Upper lobe of left lung (tissue), 6 donors: ENCODE measurements at places on chromosomes 2 and 18. TPM values are rescaled to one million over a fixed set of nuclear protein-coding genes. Genes with fewer than 3 reads are reported as not detected.

- no peaks in the 10 kb centered on the region for H3K4me1 ChIP-seq
- H3K36me3 ChIP-seq: no peaks in the 10 kb centered on the region
- H3K27me3 ChIP-seq: no peaks in the 10 kb centered on the region
- H3K27ac ChIP-seq: no peak overlapping the region
- H3K4me3 ChIP-seq: no peak overlapping the region
These were observed 23.7 kb upstream of the DSC2 start for GRCh38 chr18:31125878-31126277.

Gene SCN3A
- total RNA-seq: under 0.01 TPM

Gene SLC19A3
- total RNA-seq: 23.7 TPM

GRCh38 chr18:13226533-13227144 lies 8.1 kb downstream of the LDLRAD4 start:
- DNase-seq: no peak
- H3K27me3 ChIP-seq: no peaks in the 10 kb centered on the region
- peaks cover 25% of the 10 kb centered on the region for H3K4me1 ChIP-seq
- H3K27ac ChIP-seq: no peak overlapping the region
- H3K4me3 ChIP-seq: no peak overlapping the region
- no peaks in the 10 kb centered on the region for H3K36me3 ChIP-seq

Gene EFHD1
- total RNA-seq: 5.9 TPM

- no peak overlapping the region for H3K27ac ChIP-seq
- H3K4me3 ChIP-seq: no peak overlapping the region
- no peaks in the 10 kb centered on the region for H3K27me3 ChIP-seq
These were observed 16.3 kb upstream of the RMND5A start for GRCh38 chr2:86703704-86704361.

Gene MAP3K19
- total RNA-seq: 3.2 TPM

- H3K4me1 ChIP-seq: no peaks in the 10 kb centered on the region
- H3K4me3 ChIP-seq: no peak overlapping the region
- no peaks in the 10 kb centered on the region for H3K36me3 ChIP-seq
- H3K27me3 ChIP-seq: no peaks in the 10 kb centered on the region
- no peak for DNase-seq
These were observed 665.2 kb upstream of the NRXN1 start for GRCh38 chr2:51697095-51697494.

DNA sequence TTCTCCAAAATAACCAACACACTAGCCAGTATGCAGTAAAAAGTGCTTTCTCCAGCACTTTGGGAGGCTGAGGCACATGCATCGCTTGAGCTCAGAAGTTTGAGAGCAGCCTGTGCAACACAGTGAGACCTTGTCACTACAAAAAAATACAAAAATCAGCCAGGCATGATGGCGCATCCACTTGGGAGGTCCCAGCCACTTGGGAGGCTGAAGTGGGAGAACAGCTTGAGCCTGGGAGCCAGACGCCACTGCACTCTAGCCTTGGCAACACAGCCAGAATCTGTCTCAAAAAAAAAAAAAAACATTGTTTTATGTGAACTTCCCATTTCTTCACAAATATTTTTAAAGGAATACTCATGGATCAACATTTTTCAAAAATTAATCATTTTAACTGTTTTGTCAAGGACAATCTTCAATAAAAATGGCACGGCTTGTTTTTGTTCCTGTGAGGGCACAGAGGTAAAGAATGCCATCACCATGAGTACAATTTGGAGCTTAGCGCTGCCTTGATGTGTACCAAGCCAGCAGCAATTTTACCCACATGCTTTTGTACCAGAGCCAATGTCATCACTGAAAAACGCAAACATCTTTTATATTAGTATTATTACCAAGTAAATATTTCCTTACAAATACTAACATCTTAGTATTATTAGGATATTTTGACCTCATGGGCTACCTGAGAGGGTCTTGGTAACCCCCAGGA lies 26.7 kb downstream of the RAB1A start:
- peaks cover 22% of the 10 kb centered on the region for H3K36me3 ChIP-seq
- peak; percentile 24 for DNase-seq
- H3K4me1 ChIP-seq: peaks cover 9% of the 10 kb centered on the region
- no peaks in the 10 kb centered on the region for H3K27me3 ChIP-seq

Gene RMC1
- total RNA-seq: 41.8 TPM

DNA sequence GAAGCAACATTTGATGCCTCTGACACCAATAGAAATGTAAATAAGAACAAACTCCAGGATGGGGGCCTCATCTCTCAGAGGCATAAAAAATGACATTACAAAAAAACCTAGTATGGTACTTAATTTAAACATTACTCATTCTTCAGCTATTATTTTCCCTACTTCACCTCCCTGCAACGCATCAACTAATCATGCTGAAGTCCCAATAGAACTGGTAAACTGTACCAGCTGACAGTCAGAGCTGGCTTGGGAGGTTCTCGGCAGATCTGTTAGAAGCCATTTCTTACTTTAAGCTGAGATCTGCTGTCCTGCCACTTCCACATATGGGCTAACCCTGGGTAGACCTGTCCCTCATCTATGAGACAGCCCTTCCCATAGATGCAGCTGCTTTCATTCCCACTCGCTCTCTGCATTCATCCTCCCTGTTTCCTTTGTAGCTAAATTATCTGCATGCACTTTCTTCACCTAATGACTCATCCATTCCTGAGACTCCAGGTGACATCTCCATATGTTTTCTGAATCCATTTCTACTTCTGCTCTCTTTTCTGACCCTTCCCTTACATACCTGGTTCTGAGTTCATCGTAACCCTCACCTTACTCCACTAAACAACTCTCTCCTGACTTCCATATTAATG lies 108.1 kb downstream of the AOX1 start:
- H3K27ac ChIP-seq: no peak overlapping the region
- no peaks in the 10 kb centered on the region for H3K36me3 ChIP-seq
- H3K4me1 ChIP-seq: peaks cover 3% of the 10 kb centered on the region

DNA sequence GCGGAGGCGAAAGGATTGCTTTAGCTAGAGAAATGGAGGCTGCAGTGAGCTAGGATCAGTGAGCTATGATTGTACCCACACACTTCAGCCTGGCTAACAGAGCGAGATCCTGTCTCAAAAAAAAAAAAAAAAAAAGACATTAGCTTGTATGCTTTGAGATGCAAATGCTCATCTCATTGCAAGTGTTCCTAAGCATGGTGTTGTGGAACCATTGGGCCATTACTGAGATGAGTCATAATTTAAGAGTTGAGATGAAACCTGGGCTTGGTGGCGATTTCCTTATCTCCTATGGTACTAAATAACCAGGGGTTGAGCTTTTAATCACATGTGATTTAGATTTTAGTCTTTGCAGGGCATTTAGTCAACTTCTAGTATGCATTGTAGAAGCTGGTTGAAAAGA lies 2.2 kb downstream of the PLEKHA3 start:
- no peak for DNase-seq
- H3K27ac ChIP-seq: no peak overlapping the region
- peaks cover 29% of the 10 kb centered on the region for H3K4me1 ChIP-seq
- no peaks in the 10 kb centered on the region for H3K27me3 ChIP-seq

Gene VWA3B
- total RNA-seq: 0.72 TPM

DNA sequence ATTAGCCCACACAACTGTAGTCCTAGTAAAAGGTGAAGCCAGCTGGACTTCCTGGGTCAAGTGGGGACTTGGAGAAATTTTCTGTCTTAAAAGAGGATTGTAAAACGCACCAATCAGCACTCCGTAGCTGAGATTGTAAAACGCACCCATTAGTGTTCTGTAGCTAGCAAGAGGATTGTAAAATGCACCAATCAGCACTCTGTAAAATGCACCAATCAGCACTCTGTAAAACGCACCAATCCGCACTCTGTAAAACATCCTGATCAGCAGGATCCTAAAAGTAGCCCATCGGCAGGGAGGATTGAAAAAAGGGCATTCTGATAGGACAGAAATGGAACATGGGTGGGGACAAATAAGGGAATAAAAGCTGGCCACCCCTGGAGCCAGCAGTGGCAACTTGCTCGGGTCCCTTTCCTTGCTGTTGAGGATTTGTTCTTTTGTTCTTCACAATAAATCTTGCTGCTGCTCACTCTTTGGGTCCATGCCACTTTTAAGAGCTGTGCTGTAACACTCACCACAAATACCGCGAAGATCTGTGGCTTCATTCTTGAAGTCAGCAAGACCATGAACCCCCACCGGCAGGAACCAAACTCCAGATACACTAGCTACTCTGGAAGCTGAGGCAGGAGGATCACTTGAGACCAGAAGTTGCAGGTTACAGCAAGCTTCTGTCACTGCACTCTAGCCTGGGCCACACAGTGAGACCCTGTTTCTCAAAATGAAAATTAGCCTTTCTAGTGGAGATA lies 102.6 kb downstream of the HS6ST1 start:
- DNase-seq: no peak
- H3K27me3 ChIP-seq: no peaks in the 10 kb centered on the region
- no peaks in the 10 kb centered on the region for H3K4me1 ChIP-seq

DNA sequence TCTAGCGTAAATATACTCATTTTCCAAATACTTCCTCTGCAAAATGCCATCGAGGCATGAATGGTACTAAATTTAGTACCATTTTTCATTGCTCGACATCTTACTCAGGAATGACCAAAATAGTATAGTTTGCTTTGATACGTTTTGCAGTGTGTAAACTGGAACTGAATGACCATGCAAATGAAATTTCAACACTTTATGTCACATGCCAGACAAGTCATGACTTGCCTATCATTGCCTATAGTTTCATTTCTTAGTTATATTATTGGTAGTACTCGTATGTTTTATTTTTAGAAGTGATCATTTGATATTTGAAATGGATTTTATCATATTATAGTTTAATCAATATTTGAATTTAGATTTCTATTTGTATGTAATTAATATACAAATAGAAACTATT lies 9.1 kb downstream of the MSTN start:
- no peak overlapping the region for H3K27ac ChIP-seq
- H3K36me3 ChIP-seq: no peaks in the 10 kb centered on the region
- no peak overlapping the region for H3K4me3 ChIP-seq
- no peak for DNase-seq
- no peaks in the 10 kb centered on the region for H3K27me3 ChIP-seq

DNA sequence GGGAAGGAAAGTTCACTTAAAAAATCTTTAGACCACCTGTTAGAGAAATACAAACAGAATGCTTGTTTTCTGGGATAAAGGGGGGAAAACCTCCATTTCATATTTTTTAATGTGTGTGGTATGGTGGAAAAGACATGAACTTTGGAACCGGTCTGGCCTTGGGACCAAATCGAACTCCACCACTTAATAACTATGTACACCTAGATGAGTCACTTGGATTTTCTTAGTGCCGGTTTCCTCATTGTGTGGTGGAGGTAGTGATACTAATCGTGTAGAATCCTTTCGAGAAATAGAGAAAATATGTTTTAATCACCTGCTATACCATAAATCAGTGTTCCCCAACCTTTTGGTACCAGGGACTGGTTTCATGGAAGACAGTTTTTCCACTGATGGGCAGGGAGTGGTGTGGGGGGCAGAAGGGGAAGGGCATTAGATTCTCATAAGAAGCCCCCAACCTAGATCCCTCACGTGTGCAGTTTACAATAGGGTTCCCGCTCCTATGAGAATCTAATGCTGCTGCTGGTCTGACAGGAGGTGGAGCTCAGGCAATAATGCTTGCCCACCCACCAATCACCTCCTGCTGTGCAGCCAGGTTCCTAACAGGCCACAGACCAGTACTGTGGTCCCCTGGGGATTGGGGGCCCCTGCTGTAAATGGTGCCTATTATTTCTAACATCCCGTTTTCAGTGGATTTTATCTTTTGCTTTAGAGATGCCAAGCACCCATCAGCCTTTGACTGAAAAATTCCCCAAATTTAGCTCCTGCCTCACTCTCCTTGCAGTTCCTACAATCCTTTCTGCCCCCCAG lies 308.8 kb downstream of the PRKCE start:
- H3K27me3 ChIP-seq: no peaks in the 10 kb centered on the region
- no peaks in the 10 kb centered on the region for H3K36me3 ChIP-seq
- peaks cover 52% of the 10 kb centered on the region for H3K4me1 ChIP-seq
- DNase-seq: no peak
- no peak overlapping the region for H3K4me3 ChIP-seq

DNA sequence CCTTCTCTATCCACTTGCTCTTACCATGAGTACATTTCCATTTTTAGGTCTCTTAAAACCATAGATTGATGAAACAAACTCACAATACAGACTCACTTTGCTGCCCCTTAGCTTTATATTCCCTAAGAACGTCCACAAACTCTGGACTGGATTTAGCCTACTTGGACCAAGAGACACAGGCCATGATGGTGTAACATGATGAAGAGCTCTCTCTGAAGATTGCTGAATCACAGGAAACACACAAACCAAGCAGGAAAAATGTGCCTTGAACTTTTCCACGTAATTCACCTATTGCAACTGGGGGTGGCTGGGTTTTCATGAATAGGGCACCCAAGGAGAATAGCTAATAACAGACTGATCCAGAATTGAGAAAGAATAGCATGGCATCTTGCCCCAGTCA lies 201.7 kb upstream of the RBBP8 start:
- no peaks in the 10 kb centered on the region for H3K4me1 ChIP-seq
- H3K27me3 ChIP-seq: no peaks in the 10 kb centered on the region
- no peaks in the 10 kb centered on the region for H3K36me3 ChIP-seq
- H3K4me3 ChIP-seq: no peak overlapping the region
- H3K27ac ChIP-seq: no peak overlapping the region

Gene AQP12A
- not detected for total RNA-seq

DNA sequence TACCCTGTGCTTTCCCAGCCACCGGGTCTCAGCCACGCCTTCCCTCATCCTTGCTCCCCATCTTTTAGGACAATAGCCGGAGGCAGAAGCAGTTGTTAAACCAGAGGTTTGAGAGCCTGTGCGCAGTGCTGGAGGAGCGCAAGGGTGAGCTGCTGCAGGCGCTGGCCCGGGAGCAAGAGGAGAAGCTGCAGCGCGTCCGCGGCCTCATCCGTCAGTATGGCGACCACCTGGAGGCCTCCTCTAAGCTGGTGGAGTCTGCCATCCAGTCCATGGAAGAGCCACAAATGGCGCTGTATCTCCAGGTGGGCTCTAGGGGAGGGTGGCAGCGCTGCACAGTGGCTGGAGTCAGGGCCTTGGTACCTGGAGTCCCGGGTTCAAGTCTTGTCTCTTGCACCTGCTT lies 2.7 kb downstream of the UCN start:
- no peak overlapping the region for H3K4me3 ChIP-seq
- DNase-seq: no peak
- H3K27me3 ChIP-seq: peaks cover 21% of the 10 kb centered on the region
- H3K27ac ChIP-seq: no peak overlapping the region
- peaks cover 20% of the 10 kb centered on the region for H3K4me1 ChIP-seq
- no peaks in the 10 kb centered on the region for H3K36me3 ChIP-seq

Gene MBP
- total RNA-seq: 82.0 TPM

Gene ANKZF1
- 33.0 TPM for total RNA-seq

DNA sequence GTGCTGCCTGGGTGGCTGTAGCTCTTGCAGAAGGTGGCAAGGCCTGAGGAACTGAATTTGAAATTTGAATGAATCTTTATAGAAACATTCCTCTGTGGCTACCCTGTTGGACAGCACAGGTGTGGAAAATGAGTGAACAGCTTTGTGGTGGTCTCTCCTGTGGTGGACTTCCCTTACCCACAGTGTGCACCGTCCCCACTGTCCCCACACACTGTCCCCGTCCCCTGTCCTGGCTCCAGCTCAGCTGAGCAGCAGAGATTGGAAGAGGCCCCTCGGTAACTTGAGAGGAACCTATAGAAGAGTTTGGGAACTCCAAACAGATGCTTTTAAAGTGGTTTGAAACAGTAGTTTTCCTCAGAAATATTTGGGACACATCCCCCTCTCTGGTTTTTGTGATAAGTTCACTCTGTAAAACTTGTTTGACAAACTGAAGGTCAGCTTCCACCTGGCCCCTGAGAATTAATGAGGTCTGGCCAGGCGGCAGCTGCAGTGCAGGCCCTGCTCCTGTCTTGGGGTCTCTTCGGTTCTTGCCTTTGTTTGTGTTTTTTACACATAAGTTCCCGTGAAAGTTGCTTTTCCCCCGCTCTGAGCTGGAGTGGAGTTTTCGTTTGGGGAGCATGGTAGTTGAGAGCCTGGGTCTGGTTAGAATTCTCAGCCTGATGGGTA lies 63.2 kb downstream of the ASAP2 start:
- no peaks in the 10 kb centered on the region for H3K36me3 ChIP-seq
- no peak overlapping the region for H3K4me3 ChIP-seq
- peaks cover 18% of the 10 kb centered on the region for H3K4me1 ChIP-seq
- no peaks in the 10 kb centered on the region for H3K27me3 ChIP-seq
- no peak for DNase-seq
